ENCODE measurements at places on chromosomes 3 and 15.

DNA sequence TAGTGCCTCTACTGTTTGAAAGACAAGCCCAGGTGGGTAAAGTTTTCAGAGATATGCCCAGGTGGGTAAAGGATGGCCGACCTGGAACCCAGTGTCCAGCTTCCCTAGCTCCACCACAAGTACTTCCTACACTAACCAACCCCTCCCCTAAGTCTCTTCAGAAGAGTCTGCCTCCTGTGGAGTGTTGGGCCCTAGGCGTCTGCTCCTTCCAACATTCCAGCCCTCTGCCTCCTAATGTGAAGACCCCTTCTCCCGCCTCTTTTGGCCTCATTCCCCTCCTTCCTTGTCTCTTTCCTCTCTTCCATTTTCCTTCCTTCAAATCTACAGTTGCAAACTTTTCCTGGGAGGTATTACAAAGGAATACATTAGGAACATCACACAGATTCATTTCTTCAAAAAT, 38.6 kb downstream of the CNTN3 start:
- no peak for DNase-seq

DNA sequence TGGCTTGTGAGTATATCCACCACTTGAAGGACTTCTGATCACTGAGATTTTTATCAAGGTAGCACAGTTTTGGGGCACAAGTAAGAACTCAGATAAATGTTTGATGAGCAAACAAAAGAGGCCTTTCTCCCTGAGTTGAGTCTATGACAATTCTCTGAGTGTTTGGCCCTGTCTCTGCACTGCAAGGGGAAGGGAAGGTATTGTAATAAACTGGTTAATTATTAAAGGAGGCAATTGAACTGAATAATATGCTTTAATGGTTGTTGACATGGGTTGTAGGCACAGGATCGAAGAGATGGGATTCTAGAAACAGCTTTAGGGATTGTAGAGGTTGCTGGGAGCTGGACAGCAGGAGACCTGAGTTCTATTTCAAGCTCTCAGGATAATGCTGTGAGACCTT, 95.0 kb upstream of the MRPL3 start:
- DNase-seq, result no peak

DNA sequence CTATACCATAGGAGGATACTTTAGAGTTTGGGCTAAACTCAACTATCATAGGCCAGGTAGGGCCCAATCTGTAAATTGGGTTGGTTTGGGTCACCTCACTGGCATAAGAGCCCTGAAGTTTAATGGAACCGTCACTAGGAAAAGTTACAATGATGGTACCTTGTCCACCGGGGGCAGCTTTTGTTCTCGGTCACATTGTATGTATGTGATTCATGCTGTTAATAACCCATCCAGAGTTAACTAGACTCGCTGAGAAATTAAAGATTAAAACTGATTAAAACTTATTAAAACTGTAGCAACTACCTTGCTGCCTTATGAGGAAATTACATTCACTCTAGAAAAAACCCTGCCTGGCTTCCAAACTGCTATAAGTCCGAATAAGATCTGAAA, 145.0 kb upstream of the TMCO5A start:
- no peak for DNase-seq

- DNase-seq, result no peak
These were observed 78.8 kb upstream of the MEX3B start for GRCh38 chr15:82124331-82125263.

GRCh38 chr3:152811974-152812760, 22.8 kb upstream of the P2RY1 start:
- DNase-seq, result no peak

GRCh38 chr15:68265674-68266073, 11.9 kb upstream of the FEM1B start:
- no peak for DNase-seq

GRCh38 chr3:170467007-170467406, 48.3 kb downstream of the CLDN11 start:
- no peak for DNase-seq

DNA sequence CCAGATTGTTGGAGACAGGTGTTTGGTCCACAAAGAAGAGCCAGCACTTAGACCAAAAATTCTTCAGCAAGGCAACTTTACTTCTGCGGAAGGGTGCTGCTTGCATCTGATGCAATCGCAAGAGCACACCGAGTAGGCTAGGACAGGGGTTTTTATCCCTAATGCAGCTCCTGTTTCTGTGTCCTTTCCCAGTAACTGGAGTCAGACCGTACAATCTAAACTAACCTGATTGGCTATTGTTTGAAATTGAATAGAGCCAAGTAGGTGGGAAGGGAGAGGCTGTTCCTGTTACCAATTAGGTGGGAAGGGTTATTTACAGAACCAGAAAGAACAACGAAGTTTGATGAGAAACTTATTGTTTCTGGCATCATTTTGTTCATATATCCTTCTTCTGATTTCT, 77.6 kb downstream of the CHCHD4 start:
- no peak for DNase-seq

GRCh38 chr3:151813799-151814198, at the start of gene AADAC:
Gene AADAC, plus strand, starts transcription at chr3:151814116. Its CDS starts 47 bp downstream, at chr3:151814163.
- no peak for DNase-seq

DNA sequence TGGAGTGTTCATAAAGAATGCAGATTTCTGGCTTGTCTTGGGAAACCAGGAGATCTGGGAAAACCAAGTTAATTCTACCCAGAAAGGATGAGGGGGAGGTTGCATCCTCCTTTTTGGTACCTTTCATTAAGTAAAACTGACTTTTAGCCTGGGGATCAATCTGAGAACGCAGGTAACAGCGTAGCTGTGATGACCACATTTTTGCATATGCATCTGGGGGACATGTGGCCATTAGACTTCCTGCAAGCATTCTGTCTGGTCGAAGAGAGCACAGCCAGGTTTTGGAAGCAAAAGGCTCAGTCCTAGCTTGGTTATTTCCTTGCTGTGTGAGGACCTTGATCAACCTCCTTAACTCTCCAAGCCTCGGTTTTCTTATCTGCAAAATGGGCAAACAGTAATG, 145.2 kb downstream of the SHQ1 start:
- DNase-seq, result no peak

GRCh38 chr3:29514912-29515311, 234.0 kb downstream of the RBMS3 start:
- no peak for DNase-seq

- DNase-seq, result no peak
These were observed 4.5 kb downstream of the CHRD start for GRCh38 chr3:184384342-184384741.

GRCh38 chr15:83475551-83475950, 28.4 kb downstream of the SH3GL3 start:
- DNase-seq, result no peak

- DNase-seq, result no peak
These were observed 173.3 kb downstream of the PDZRN3 start for GRCh38 chr3:73451301-73451944.

DNA sequence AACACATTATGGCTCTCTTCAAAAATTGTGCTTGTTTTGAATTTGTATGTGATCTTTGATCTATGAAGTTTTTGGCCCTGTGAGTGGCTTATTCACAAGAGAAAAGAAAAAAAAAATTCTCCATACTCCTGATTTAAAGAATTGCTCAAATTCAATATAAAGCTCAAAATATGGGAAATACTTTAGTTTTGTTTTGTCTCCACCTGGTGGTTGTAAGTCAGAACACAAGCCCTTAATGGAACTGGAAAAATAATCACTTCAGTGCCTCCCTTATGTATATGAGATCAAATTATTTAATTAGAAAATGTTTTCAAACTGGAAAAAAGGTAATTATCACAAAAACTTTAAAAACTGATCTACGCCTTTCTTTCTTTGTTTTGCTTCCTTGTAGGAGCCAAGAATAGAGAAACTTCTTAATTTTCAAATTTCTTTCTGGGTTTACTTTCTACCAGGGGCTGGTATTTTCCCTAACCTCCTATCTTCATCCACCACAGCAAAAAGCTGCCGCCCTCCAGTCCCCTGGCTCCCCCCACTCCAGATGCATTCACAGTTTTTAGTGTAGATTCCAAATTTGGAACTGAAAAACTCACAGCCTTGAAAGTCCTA, 50.6 kb downstream of the SERP1 start:
- no peak for DNase-seq

GRCh38 chr3:170002879-170003278, 34.9 kb upstream of the GPR160 start:
- DNase-seq, result no peak

DNA sequence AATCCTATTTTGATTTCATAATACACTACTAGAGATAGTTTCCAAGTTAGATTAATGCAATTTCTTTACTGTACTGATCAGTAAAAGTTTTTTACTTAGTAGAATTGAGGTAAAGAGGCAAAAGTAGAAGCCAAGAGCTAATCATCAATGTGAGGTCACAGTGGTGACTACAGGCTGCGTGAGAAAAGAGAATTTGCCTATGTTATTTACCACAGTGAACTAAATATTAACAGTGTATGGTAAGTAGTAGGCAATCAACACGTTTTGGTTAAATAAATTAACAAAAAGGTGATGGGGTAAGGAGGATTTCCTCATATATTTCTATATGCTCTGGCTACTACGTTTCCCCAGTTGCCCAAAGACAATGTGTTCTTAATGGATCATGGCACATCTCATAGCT, 202.2 kb upstream of the CMC1 start:
- DNase-seq, result no peak

DNA sequence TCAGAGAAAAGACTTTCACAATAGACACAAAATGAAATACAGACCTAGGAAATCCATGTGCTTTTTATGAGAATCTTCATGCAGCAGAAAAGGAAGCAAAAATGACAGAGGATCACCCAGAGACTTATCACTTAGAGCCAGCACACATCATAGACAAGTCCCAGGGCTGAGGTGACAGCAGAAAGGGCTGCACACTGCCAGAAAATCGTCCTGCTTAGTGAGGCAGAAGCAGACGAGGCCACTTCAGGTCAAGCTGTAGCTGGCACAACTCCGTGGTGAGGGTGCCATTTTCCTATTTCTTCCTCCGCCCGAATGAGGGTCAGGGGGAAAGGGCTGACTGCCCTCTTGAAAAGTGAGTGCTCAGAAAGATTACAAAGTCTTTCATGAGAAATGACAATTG, 95.9 kb upstream of the TNIK start:
- DNase-seq, result no peak

- no peak for DNase-seq
These were observed 70.7 kb downstream of the TOP2B start for GRCh38 chr3:25594007-25594502.

- no peak for DNase-seq
These were observed 21.3 kb upstream of the TMEM266 start for GRCh38 chr15:76038512-76038911.

DNA sequence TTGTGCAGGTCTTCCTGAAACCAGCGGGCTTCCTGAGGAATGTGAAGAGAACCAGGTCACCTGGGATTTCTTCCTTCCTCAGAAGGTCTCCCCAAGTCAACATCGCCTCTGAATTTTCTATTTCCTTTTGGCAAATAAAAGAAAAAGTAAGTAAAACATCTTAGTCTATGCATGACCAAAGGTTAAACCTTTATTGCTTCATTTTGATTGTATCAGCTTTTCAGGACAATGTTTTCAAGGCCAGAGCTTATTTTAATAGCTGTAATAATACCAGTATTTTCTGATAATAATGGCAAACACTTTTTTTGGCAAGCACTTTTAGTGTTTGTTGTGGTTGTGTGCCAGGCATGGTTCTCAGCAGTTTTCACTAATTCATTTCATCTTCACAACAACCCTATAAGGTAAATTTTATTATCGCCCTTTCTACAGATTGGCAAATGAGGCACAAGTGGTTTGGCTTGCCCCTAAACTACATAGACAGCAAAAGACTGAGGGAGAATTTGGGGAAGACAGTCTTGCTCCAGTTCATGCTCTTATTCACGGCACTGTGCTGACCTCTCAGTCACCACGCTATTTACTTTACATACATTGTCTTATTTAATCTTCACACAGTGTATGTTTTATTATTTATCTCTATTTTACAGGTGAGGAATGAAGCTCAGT, 110.4 kb downstream of the RPL22L1 start:
- DNase-seq, result no peak

- DNase-seq, result no peak
These were observed 8.0 kb downstream of the MBNL1 start for GRCh38 chr3:152276681-152277080.

DNA sequence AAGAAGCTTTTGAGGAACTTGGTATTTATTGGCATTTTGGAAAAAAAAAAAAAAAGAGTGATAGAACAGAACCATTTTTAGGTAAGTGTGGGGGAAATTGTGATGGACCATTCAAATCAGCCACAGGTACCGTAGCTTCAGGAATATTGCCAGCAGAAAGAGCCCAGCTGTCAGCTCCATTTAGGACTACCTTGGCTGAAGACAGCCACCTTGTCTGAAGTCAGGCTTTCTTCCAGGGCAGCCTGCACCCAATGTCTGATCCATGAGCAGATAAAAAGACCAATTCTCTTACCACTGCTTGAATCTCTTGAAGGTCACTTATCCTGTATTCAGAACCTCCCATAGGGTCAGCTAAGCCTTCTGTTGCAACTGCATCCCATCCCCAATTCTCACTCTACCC, 37.6 kb downstream of the SLCO3A1 start:
- DNase-seq, result no peak

GRCh38 chr3:4838621-4839022, 140.6 kb upstream of the BHLHE40 start:
- no peak for DNase-seq

DNA sequence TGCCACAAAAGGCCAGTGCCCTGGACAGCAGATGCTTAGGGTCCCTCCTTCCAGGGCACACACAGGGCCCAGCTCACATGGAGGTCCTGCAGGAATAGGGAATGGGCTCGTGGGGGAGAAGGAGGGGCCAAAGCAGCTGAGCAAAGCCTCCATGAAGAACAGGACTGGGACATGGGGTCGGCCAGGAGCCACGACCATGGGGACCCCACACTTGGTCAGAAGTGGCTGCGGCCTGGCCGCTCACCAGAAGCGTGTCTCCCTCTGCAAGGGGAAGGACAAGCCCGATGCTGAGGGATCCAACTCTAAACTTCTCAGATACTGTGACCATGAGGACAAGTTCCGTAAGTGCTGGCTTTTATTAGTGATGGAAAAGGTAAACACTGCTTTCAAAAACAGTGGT, 15.3 kb downstream of the RBPMS2 start:
- no peak for DNase-seq

DNA sequence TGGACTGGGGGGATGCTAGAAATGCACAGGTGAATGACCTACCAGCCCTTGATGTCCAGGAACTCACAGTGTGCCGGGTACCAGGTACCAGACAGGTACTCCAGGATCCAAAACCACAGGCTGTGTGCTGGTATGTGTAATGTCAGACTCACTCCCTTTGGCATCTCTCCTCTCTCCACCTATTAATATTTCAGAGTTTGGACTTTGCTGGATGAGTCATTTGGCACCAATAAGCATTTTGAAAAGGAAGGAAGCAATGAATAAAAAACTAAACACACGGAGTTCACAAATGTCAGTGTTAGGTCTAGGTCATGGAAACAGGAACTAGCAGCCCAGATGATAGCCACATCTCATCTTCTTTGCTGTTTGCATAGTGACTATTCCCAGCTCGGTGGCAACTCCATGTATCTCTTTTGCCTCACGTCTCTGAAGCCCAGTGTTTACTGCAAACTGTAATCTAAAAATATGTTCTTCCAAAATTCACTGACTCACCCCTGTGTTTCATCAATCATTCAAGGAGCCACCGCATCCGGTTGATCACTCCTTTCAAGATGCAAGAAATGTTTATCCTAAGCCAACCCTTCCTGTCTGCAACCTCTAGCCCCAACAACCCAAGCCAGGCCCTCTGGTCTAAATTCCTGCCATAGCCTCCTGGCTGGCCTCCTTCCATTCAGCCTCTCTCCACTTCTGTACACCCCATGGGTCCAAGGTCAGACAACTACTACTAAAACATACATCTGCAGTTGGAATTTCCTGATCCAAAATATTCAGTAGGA, 8.4 kb downstream of the ITGB5 start:
- DNase-seq, result no peak
